ENCODE measurements at places on chromosomes 5 and 9.

DNA sequence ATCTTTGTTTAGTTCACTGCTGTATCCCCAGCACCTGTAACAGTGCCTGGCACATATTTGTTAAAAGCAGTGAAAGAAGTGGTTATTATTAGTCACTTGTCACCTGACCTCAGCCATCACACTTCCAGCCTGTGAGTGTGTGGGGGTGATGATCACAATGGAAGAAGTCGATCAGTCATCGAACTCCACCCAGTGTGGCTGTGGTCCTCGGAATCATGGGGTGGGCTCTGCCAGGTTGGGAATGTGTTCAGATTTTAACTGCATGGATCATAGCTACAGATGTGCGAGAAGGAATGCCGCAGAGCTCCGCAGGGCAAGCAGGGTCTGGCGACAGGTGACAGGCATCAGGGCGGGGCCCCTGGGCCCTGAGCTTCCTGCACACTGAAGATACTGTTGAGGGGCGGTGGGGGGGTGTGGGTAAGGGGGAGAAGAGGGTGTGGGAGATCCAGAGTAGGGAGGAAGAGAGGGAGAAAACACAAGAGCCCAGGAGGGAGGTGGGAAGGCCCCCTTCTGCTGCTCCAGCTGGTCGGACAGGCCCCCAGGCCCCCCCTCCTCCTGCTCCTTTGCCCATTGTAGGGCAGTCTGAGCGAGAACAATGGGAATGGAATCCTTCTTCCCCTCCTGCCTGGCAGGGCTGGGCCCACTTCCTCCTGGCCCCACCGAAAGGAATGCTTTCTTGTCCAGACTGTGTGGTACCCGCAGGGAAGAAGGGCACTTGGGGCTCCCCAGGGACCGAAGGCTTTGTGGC lies 89.6 kb downstream of the SPRY4 start:
- peak; percentile 71 for DNase-seq

GRCh38 chr5:171624396-171624795 lies 161.2 kb upstream of the SMIM23 start:
- no peak for DNase-seq

GRCh38 chr5:74233571-74233970 lies 407.0 kb downstream of the ENC1 start:
- no peak for DNase-seq

DNA sequence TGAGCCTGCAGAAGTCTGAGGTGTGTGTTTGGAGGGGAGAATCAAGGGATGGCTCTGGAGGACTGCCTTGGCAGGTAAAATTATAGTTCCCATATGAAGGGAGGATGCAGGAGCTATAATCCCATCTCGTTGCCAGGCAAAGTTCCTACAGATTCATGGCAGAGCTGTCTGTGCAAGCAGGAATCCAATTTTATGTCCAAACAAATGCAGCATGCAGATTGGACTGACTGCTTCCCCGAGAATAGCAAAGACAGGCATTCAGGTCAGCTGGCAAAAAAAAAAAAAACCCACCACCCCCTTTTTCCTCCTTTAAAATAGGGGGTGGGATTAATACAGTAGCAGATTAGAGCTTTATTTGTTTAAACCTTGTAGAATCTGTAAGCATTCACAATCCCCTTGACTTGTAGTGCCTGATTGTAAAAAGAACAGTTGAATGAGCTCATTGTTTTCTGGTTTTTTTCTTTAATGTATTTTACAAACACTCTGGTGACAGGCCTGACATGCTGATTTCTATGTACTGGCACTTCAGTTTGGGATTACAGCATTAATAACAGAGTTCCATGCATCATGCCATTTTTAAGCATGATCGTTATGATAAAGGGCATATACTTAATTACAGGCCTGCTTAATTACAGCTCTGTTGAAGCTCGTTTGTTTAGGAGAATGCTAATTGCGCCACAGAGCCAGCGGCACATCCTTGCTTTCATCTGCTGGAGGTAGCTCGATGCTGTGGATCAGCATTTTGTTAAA lies 141.4 kb upstream of the LMX1B start:
- DNase-seq = no peak

GRCh38 chr5:121288781-121289180 lies 562.9 kb upstream of the FTMT start:
- DNase-seq = no peak

GRCh38 chr9:81335879-81336421 lies 353.4 kb downstream of the TLE1 start:
- no peak for DNase-seq

GRCh38 chr5:95670568-95670967 lies 12.2 kb downstream of the SPATA9 start:
- no peak for DNase-seq

- no peak for DNase-seq
These were observed 4.9 kb upstream of the FRRS1L start for GRCh38 chr9:109171926-109172325.

DNA sequence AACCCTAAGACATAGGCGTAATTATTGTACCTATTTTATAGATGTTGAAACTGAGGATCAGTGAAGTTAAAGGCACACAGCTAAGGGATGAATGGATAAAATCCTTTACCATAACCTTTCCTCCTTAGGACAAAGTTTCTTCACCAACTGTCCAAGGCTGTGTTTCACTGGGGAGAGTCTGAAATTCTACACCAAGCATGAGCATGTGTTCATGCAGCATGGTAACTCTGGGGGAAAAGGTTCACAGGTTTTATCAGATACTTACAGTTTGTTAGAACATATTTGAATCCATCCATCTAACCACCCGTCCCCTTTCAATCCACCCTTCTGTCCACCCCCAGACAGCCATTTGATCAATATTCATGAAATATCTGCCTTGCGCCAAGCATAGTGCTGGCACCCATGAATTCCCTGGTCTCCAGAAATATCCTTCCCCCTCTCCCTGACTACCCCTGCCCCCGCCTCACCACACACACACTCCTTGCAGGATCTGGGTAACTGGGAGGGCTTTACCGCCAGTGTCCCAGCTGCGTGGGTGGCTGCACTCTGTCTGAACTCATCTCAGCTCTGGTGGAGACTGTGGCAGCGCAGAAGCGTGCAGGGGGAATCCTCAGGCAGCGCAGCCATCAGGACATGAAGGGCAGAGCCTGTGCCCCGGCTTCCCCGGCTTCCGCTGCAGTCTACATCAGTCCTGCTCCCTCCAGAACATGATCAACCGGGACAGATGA lies 6.3 kb upstream of the KCNIP1 start:
- no peak for DNase-seq

GRCh38 chr9:134678206-134678605 lies 36.6 kb downstream of the COL5A1 start:
- DNase-seq = no peak

DNA sequence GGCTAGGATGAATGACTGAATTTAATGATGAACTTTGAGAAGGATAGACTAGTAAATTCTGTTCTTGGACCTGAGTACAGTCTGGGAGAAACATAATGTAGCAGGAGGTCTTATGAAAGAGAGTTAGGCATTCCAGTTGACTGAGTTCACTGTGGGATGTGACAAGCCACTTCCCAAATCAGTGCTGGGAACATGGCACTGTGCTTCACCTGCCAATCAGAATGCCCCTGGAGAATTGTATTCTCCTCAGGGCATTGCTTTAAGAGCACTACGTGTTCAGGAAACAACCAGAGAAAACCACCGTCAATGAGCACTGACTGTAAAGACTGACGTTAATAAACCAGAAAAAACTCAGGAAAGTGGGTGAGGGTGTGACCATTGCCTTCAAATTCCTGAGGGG lies 1.2 kb downstream of the CCDC107 start:
- DNase-seq = no peak

- no peak for DNase-seq
These were observed at the start of gene PCDHGA11 for GRCh38 chr5:141420855-141421488. Gene PCDHGA11 (plus strand): TSS chr5:141421051. CDS start chr5:141421228, 177 bp downstream.
